ENCODE measurements at places on chromosomes 5 and 9. TPM values are rescaled to one million over a fixed set of nuclear protein-coding genes. Genes with fewer than 3 reads are reported as not detected.

The TMEM252 gene
- not detected for total RNA-seq

The CDO1 gene
- total RNA-seq, result 0.36 TPM

DNA sequence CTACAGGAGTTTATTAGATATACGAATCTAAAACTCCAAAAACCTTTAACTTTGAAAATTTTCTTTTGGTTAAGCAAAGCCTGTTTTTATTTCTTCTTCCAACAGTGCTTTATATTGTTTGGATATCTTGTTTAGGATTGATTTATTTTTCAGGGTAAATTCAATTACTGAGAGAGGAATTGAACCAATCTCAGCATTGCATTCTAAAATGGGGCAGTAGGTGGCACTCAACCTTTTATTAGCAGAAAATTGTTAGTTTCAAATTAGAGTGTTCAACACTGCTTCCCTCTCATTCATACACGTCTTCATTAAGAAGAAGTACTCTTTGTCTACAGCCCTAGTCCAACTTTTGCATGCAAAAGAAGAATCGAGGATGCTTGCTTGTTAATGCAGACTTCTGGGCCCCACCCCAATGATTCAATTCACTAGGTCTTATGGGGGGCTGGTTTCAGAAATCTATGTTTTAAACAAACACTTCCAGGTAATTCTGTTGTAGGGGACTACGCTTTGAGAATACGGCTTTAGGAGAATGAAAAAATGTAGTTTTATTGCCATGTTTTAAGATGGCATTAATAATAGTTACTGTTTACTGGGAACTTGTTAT is 26.6 kb downstream of the MRPL22 start:
- DNase-seq, result no peak

The ORM2 gene
- not detected for total RNA-seq

DNA sequence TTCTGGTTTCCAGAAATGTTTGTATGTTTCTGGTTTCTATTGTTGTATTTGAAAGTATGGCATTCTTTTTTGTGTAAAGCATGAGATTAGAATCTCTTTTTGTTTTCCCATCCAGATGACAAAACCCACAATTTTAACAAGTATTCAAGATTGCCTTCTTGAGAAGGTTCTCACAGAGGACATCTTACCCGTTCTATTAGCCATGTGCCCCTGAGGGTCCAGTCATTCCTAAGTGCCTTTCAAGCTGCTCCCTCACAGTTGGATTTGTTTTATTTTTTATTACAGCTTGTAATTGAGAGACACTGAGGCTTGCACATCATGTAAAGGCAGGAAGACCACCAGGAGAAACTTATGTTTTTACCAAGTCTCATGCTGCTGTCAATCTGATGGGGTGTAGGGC is 19.3 kb upstream of the LOX start:
- DNase-seq, result no peak

The TYRP1 gene
- not detected for total RNA-seq

The GALNT10 gene
- total RNA-seq, result 34.6 TPM

The IFNA5 gene
- total RNA-seq, result not detected

DNA sequence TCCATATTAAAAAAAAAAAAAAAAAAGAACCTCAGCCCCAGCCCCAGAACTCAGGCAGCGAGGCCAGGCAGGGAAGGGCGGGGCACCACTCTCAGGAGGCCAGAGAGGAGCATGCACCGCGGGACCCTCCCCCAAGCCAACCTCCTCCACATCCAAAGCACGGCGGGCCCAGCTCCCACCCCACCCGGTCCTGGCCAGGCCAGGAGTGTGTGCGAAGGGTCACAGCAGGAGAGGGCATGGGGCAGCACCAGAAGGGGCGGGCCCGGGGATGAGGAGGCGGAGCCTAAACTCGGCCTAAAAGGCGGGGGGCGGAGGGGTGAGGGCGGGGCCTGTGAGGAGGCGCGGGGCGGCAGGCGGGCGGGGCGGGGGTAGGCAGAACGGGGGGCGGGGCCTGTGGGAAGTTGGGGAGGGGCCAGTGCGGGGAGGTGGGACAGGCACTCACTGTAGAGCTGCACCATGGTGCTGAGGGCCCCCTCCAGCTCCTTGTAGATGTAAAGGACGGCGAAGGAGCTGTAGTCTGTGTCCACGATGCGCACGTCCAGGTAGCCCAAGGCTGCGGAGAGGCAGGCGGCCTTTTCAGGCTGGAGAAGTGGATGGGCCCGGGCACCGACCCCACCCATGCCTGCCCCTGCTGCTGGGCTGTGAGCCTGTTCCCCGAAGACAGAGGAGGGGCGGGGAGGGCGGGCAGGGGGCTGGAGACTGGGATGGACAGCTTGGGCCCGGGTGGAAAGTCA is 1.2 kb downstream of the LCN15 start:
- peak; percentile 37 for DNase-seq

DNA sequence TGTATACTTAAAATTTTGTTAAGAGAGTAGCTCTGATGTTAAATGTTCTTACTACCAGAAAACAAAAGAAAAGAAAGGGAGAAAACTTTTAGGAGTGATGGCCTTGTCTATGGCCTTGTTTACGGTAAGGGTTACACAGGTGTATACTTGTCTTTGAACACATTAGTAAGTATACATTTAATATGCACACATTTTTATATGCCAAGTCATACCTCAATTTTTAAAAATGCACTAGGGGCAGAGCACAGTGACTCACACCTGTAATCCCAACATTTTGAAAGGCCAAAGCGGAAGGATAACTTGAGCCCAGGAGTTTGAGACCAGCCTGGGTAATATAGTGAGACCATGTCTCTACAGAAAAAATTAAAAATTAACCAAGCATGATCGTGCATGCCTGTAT is 166.7 kb upstream of the SNX2 start:
- no peak for DNase-seq

The GLRA1 gene
- not detected for total RNA-seq

The INSL4 gene
- not detected for total RNA-seq

The TAL2 gene
- not detected for total RNA-seq

DNA sequence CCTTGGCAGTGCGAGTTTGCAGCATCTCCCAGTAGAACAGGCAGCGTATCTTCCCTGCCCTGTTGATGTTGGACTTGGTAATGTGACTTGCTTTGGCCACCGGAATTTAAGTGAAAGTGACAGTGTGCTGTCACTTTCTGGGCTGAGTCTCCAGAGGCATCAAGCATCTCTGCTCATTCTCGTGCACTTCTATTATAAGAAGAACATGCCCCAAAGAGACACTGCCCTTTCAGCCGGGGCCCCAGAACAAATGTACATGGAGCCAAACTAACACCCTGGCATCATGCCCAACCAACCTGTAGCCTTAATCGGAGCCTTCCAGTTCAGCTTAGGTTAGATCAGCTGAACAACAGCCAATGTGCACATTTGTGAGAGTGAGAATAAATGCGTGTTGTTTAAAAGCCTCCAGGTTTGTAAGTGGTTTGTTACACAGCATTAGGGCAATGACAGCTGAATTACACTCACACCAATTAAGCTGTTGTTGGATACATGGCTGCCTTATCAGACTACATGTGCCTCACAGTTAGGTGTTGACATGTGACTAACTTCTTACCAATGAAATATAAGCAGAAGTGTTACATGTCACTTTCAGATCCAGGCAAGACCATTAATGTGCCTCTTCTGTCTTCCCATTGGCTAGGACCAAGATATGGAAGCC is 22.1 kb upstream of the FRMD3 start:
- DNase-seq, result no peak

DNA sequence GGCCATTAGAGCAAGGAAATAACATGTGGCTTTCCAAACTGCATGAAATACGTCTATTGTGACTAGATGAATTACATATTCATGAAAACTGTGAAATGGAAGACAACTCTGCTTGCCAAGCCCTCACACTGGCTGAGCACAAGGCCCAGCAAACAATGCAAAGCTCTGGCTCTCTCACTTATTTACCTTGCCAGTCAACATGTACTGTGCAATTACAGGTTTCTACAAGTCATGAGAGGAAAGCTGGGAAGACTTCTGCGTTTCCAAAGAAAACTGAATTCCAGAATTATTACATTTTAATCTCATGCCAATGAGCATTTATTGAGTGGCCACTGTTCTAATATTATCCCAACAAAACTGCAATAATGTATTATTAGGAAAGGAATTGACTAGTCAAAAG is 12.1 kb upstream of the C5orf63 start:
- no peak for DNase-seq

GRCh38 chr9:95110921-95111525 is 206.5 kb downstream of the FANCC start:
- no peak for DNase-seq

- DNase-seq, result no peak
Observed at GRCh38 chr9:122672481-122672880, 2.4 kb upstream of the OR1L3 start.

The C5 gene
- 3.5 TPM for total RNA-seq
